ENCODE measurements at places on chromosomes 6 and 20. TPM values are rescaled to one million over a fixed set of nuclear protein-coding genes. Genes with fewer than 3 reads are reported as not detected.
A peak's percentile ranks its signal among the peaks of the same experiment; 100 is the strongest.

VWA7 gene
- total RNA-seq = under 0.01 TPM

ZCCHC3 gene
- 26.9 TPM for total RNA-seq

CLVS2 gene
- 34.2 TPM for total RNA-seq

DZANK1 gene
- 5.3 TPM for total RNA-seq

ALDH8A1 gene
- total RNA-seq = 3.3 TPM

DNA sequence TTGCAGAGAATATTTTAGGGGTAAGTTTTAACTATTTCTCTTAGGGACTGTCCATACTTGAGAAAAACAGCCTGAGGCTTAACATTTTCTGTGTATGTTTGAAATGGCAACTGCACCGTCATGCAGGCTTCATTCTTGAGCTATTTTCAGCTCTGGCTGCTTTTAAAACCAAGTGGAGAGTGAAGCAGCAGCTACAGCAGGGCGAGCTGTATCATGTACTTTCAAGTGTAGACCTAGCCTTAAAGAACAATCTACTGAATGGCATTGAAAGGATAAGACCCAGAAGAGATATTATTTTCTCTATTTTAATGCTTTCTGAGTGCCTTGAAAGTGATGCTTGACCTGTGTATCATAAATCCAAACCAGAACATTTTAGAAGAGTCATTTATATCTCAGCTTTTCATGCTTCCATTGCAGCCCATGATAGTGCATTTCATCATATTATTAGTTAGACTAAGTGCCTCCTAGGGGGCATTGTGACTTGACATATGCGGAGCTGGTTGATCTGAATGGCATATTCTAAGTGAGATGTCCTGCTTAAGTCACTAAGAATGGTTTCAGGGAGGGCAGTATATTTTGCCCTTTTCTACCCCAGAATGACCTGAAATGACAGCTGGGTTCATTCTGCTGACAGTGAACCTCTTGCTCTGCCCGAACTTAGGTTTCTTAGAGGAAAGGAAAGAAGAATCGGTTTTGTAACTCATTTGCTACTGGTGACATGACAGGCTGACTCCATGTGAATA is 85.3 kb downstream of the NKAIN2 start:
- DNase-seq = no peak

- DNase-seq = no peak
Measured at GRCh38 chr20:45358282-45359068, 4.5 kb upstream of the SYS1 start.

- DNase-seq = no peak
Measured at GRCh38 chr20:16018881-16019280, 554.4 kb downstream of the KIF16B start.

DNA sequence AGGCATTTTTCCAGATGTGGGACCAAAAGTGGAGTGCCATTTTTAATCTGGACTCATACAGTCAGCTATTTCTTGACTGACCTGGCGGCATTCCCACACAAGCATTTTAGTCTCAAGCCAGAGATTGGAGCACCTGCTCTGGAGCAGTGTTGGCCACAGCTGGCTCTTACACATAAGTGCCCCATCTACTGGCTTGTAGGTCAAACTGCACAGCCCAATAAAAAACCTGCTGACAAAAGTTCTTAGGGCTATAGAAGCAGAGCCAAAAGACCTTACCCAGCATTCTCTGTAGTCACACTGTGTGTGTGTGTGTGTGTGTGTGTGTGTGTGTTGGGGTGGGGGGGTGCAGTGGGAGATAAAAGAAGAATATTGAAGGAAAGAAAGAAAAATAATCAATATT is 38.6 kb upstream of the SENP6 start:
- no peak for DNase-seq

GRCh38 chr6:912871-913835 is 220.2 kb upstream of the EXOC2 start:
- DNase-seq = peak; percentile 65

- DNase-seq = no peak
Measured at GRCh38 chr6:47076422-47077344, 34.6 kb upstream of the ADGRF1 start.

DNA sequence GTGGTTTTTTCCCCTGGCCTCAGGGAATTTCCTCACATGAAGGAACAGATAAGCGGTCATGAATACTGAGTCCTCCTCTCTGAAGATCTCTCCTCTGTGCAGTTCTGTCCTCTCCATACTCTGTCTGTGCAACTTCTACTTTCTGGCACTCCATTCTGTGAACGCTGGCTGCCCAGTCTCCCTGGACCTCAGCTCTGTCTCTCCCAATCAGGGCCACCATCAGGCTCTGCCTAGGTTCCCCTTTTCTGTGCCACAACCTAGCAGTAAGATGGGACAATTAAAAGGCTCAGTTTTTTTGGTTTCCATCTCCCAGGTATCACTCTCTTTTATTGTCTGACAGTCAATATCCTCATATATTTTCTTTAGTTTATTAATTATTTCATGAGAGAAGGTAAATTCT is 4.8 kb upstream of the ADGB start:
- no peak for DNase-seq

DNA sequence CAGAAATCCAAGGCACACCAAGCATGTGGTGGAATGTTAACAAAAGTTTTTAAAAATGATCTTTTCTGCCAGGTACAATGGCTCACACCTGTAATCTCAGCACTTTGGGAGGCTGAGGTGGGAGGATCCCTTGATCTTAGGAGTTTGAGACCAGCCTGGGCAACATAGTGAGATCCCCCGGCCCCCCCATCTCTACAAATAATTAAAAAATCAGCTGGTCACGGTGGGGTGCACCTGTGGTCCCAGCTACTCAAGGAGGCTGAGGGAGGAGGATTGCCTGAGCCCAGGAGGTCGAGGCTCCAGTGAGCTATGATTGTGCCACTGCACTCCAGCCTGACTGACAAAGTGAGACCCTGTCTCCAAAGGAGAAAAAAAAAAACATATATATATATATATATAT is 8.0 kb downstream of the RIPK1 start:
- DNase-seq = no peak

DNA sequence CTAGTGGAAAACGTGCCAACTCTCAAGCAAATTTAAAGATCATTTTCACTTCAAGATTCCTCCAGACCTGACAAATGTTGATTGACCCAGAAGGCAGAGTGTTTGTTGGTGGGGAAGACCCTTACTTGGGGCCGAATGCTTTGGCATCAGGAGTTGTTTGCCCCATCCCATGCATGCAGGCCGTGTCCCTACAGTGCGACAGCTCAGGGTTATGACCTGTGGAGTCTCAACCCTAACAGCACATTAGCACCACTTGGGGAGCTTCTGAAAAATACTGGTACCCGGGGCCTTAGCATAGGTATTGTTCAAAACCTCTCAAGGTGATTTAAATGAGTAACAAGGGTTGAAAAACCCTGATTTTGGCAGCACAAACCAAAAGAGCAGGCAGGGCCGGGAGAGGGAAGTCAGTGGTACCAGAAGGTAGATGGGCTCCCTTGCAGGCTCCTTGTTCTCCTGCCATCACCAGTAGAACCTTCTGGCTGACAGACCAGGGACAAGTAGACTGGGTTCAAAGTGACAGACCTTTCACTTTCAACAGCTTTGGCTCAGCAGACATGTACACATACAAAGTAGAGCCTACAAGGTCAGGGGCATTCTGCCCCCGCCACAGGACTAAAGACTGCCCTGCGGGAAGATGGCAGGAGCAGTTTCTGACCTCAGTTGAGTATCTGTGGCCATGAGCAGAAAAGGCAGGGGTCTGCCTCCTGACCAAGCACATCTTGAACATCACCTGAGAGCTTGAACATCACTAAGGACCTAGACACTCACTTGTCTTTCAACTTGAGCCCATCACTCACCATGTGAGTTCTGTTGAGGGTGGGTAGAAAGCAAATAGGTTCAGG is 39.6 kb downstream of the PLCG1 start:
- no peak for DNase-seq

Data from frontal cortex (tissue), 4 donors.